ENCODE measurements at places on chromosomes 16 and 17.

DNA sequence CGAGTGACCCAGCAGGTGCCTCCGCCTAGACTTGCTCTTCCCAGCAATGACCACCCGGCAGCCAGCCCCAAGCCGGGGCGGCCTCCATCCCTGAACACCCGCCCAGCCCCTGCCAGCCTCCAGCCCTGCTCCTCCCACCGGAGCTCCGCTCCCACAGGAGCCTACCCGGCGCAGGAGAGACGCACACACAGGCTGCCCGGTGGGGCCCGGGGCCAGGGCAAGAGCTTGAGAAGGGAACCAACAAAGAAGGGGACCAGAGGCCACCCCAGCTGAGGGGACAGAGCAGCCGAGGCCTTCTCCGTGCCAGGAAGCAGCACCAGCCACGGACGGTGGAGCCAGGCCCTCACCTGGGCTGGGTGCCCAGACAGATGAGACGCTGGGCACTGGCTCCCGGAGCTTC is 13.8 kb downstream of the PKD1 start:
- no peak for DNase-seq

- no peak for DNase-seq
Observed at GRCh38 chr16:11530171-11530940, 56.4 kb downstream of the LITAF start.

DNA sequence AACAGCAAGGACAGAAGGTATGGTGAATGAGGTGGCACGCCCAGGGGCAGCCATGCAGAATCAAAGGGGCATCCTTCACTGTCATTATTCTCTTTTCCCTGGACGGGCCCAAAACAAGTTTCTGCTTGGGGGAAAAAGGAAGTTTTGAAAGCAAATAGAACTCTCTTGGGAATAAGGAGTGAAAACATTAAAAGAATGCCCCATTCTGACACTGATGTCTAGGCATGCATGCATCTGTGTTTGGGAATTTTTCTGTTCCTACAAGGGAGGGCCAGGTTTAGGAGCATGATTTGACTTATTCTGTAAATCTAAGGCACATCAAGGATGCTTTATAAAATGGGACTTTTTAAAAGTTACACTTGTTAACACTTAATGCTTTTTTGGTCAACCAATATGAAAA is 34.3 kb upstream of the SLC12A3 start:
- no peak for DNase-seq

DNA sequence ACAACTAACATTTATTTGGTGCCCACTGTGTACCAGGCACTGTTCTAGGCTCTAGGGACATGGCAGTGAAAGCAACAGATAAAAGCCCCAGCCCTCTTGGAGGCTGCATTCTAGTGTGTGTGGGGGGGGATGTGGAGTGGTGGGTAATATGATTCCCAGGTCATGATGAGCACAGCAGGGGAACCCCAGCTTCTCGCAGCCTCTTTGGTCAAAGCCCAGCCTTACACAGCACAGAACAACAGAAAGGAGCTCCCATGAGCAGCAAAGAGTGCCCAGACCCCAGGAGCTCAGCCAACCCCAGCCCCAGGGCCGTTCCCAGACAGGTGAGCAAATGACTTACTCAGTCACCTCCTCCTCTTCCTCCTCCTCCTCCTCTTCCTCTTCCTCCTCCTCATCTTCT is 21.9 kb downstream of the CNGB1 start:
- DNase-seq: no peak

DNA sequence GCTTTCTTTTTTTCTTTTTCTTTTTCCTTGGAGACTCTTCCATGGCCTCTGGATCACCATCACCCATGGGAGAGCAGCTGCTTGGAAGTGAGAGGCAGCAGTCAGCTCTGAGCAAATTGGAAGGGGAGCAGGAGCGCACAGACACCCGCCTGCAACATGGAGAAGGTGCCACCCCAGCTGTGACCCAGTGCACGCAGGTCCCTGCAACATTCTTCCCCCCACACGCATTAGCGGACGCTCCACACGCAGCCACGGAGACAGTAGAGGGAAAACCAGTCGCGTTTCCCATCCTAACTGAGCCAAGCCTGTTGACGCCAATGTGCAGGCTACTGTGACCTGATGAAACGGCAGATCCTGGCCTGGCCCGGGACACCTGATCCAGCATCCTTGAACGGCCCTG is 20.4 kb upstream of the CYTH1 start:
- no peak for DNase-seq

DNA sequence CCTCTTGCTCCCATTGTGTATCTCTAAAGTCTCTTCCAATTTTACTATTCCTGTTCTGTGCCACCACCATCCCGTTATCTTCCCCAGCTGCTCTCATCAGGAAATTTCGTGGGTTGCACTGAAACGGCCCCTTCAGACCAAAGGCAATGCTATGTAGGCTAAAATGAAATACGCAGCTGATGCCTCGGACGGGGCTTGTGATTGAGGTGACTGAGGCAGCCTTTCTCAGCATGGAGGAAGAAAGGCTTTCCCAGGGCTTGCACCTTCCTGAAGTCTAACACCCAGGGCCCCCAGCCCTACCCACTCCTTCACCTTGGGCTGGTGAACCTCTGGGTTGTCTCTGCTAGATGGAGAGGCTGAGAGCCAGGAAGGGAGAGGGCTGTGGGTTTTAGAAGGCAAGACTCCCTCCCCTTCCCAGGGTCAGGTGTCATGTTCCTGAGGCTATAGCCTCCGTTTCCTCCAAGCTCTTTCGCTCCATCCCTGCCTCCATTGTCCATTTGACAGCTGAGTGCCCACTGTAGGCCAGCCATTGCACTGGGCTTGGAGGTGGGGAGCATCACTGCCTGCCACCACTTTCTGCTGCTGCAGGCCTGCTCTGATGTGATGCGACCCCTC is 7.8 kb downstream of the CCDC200 start:
- no peak for DNase-seq

GRCh38 chr16:50437769-50438437 is 69.1 kb upstream of the BRD7 start:
- DNase-seq: no peak

DNA sequence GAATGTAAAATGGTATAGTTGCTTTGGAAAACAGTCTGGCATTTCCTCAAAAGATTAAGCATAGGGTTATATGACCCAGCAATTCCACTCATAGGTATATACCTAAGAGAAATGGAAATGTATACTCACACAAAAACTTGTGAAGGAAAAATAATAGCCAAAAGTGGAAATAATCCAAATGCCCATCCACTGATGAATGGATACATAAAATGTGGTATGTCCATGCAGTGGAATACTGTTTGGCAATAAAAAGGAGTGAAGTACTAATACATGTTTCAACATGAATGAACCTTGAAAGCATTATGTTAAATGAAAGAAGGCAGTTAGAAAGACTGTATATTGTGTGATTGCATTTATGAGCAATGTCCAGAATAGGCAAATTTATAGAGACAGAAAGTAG is 25.1 kb downstream of the NUP93 start:
- no peak for DNase-seq

- no peak for DNase-seq
Observed at GRCh38 chr17:15942207-15942833, 2.6 kb upstream of the ADORA2B start.

GRCh38 chr16:73125850-73126524 is 78.1 kb upstream of the ZFHX3 start:
- DNase-seq: peak; percentile 63

DNA sequence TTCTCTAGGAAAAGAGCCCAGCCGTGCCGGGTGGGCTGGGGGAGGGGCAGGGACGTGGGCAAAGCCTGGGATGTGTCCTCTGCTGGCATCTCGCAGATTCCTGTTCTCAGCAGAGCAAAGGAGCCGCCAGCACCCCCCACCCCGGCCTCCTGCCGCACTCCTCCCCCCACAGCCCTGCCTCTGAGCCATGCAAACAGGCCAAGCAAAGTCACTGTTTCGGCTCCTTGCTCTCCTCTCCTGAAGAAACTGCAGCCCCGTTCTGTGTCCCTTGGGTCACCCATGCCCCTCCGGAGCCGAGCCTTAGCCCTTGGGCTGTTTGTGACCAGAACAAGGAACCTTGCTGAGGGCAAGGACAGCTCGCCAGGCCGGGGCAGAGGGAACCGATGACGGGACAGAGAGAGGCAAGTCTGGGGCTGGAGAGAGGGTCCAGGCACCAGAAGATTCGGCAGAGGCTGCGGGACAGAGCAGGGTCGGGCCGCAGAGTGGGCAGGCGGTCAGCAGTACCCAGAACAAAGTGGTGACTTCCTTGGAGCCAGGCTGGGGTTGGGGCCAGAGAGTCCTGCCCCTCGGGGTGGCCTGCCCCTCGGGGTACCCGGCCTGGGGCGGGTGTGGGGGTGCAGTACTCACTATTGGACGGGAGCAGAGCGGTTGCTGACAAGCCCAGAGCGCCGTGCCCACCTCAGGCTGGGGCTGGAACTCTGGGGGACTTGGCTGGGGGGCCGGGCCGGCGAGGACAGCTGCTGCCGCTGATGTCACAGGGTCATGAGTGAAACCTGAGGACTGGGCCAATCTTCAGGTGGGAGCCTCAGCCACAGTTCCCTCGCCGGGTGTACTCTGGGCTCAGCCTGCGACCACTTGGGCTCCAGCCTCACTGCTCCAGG is 9.2 kb upstream of the PRR29 start:
- no peak for DNase-seq

DNA sequence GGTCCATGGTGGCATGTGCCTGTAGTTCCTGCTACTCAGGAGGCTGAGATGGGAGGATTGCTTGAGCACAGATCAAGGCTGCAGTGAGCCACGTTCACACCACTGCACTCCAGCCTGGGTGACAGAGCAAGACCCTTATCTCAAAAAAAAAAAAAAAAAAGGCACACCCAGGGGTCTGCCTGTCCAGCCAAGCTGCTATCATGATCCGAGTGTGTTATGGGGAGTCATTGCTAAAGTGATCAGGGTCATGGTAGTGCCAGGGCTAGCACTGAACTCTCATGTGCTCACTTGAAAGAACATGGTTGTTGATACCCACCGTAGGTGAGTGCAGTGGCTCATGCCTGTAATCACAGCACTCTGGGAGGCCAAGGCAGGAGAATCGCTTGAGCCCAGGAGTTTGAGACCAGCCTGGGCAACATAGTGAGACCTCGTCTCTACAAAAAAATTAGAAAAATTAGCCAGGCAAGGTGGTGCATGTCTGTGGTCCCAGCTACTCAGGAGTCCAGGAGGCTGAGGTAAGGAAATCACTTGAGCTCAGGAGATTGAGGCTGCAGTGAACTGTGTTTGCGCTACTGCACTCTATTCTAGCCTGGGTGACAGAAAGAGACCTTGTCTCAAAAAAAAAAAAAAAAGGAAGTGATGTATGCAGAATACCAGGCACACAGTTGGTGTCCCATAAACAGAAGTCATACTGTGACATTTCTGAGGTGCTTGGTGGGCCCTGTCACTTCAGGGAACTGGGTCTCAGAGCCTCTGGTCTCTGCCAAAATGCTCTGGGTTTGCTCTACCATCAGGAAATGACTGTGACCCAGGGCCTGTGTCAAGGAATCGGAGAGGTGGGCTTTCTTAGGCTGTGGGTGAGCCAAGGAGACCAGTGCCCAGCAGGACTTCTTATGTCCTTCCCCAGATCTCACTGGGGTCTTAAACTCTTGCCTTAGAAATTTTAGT is 2.2 kb downstream of the PRM1 start:
- no peak for DNase-seq

DNA sequence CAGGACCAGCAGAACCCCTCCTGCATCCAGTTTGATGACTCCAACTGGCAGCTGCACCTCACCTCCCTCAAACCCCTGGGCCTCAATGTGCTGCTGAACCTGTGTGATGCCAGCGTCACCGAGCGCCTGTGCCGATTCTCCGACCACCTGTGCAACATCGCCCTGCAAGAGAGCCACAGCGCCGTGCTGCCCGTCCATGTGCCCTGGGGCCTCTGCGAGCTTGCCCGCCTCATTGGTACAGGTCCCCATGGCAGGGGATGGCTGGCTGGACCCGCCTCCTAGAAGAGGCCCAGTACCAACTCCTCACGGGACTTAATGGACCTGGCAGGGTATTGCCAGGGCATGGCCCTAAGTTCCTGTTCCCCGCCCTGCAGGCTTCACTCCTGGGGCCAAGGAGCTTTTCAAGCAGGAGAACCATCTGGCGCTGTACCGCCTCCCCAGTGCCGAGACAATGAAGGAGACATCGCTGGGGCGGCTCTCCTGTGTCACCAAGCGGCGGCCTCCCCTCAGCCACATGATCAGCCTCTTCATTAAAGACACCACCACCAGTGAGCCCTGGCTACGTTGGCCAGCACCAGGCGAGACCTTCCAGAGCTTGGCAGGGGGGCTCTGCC is 22.7 kb downstream of the CASKIN2 start:
- DNase-seq: no peak

GRCh38 chr16:48499923-48500381 is 110.0 kb downstream of the N4BP1 start:
- peak; percentile 83 for DNase-seq

- no peak for DNase-seq
Observed at GRCh38 chr17:81367171-81367570, 28.1 kb upstream of the BAHCC1 start.

- DNase-seq: no peak
Observed at GRCh38 chr16:20049831-20050230, 23.9 kb downstream of the GPR139 start.

GRCh38 chr17:67441052-67441895 is 64.2 kb downstream of the PITPNC1 start:
- no peak for DNase-seq

- no peak for DNase-seq
Observed at GRCh38 chr16:13560151-13560550, 359.8 kb upstream of the ERCC4 start.

- DNase-seq: no peak
Observed at GRCh38 chr16:48373258-48374029, 11.8 kb downstream of the SIAH1 start.

GRCh38 chr17:39090400-39090799 is 61.0 kb downstream of the PLXDC1 start:
- DNase-seq: no peak

- DNase-seq: peak; percentile 33
Observed at GRCh38 chr17:68733241-68734176, 132.3 kb upstream of the FAM20A start.

- DNase-seq: no peak
Observed at GRCh38 chr17:16512011-16512410, 20.0 kb upstream of the LRRC75A start.

DNA sequence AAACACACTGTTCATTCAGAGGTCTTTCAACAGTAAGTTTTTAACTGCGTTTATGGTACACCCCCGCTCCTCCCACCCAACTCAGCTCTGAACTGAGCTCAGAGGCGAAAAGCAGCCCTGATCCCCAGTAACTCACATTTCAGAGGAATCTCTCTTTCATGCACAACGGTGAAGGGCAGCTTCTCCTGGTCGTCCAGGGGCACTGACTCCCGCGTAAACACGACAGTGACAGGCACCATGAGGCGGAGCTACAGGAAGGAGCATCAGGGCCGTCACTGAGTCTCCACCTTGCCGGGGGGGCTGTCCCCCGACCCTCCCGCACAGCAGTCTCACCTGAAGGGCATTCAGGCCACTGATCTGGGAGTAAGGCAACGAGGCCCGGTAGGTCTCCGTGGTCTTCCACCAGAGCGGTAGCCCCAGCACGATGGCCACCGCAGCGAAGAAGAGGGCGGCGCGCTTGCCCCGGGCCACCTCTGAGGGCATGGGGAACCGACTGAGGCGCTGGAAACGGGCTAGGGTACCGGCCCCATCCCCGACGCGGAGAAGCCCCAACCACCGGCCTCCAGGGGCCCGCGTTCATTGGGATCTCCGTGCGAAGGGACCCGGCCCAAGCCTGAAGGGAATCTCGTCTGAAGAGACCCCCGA is 486 bp downstream of the PIGS start:
- DNase-seq: no peak
